AG04449 (cell line): ENCODE measurements at places on chromosomes 1 and 21.

GRCh38 chr21:25813917-25814316 is 79.1 kb downstream of the GABPA start:
- DNase-seq: no peak

- no peak for DNase-seq
These were observed 58.5 kb upstream of the ASB17 start for GRCh38 chr1:75990686-75991085.

- no peak for DNase-seq
These were observed at the start of gene FAM131C for GRCh38 chr1:16073490-16074119. TSS of gene FAM131C (minus strand) at chr1:16073651. CDS start at chr1:16073442, 209 bp downstream.

DNA sequence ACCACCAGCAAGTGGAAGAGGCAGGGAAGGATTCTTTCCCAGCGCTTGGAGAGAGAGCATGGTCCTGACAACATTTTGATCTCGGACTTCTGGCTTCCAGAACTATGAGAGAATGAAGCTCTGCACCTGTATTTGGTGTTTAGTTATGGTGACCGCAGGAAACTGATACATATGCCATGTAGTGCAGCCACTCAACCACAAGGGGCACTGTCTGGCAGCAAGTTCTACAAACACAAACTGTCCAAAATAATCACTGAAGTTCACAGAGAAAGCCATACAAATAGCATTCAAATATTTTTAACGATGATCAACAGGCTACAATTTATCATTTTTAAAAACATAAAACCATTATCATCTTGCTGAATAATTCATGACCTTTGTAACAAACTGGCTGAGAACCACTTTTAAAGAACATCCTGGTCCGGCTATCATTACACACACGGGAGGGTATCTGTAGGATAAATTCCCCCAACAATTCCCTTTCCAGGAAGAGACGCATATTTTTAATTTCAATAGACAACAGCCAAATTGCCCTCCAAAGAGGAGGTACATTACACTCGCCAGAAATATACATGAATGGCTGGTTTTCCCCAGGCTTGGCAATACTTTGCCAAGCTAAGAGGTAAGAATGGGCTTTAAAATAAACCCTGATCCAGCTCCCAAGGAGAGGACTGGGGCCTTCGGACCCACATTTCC is 9.2 kb upstream of the CBR3 start:
- DNase-seq: no peak

DNA sequence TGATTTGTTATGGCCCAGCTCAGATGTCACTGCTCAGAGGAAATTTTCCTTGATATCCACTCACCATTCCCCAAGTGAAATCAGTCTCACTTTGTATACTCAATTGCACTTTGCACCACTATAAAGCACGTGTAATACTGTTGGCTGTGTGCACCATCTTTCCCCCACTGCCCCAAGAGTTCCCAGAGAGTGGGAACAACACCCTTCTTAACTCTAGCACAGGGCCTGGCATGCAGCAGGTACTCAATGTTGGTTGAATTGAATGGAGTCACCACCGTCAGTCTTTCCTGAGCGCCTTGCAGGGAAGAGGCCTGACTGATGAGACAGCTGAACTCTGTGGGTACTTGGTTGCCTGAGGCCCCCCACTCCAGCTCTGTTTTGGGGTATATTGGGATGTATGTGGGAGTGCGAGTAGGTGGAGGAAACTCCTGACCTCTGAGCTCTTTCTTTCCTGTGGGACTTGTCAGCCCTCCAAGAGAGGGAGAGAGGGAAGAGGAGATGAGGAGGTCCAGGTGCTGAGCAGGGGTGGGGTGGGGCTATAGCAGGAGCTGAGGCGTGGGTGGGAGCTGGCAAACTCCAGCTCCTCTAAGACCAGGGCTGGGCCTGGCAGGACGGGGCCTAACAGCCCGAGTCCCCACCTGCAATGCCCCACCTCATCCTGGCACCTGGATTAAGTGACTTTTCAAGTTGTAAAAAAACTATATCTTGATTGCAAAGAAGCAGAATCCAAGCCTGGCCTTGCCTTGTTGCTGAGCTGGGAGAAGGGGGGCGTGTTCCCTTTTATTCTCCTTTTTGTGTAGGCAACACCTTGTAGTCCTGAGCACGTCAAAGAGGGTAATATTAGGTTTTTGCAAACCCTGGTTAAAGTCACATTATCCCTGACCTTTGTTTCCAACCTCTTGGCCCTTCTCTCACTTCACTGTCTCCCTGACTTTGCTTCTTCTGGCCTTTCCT is 19.4 kb upstream of the WASF2 start:
- no peak for DNase-seq

DNA sequence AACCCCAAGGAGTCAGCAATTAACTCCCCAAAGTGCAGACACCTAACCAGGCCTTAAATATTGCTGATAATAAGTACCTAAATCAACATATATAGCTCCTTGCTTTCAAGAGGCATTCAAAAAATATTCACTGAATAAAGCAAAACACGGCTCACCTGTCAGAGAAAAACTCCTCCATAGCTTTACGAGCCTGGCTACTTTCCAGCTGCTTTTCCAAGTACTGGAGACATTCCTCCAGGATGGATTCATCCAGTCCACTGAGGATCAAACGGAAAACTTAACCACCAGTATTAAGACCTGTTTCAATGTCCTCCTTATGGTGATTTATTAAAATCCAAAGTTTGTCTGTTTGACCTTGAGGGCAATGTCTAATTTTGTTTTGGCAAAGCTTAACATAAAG is 44.6 kb downstream of the UBR4 start:
- DNase-seq: no peak

DNA sequence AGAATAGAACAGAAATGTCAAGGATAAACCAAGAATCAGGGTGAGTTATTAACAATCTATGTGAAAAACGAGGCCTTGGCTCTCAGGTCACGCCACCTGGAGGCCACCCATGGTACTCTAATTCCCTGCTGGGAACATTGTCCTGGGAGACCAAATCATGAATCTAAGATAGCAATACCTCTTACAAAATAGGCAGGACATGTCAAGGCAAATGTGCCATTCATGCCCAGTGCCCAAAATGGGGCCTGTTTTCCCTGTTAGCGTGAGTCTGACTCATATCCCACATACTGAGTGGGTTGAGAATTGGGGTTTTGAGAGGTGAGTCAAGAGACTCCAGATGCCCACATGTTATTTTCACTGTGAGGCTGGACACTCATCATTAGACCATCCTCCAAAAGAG is 380.8 kb downstream of the HHIPL2 start:
- DNase-seq: peak; percentile 58

DNA sequence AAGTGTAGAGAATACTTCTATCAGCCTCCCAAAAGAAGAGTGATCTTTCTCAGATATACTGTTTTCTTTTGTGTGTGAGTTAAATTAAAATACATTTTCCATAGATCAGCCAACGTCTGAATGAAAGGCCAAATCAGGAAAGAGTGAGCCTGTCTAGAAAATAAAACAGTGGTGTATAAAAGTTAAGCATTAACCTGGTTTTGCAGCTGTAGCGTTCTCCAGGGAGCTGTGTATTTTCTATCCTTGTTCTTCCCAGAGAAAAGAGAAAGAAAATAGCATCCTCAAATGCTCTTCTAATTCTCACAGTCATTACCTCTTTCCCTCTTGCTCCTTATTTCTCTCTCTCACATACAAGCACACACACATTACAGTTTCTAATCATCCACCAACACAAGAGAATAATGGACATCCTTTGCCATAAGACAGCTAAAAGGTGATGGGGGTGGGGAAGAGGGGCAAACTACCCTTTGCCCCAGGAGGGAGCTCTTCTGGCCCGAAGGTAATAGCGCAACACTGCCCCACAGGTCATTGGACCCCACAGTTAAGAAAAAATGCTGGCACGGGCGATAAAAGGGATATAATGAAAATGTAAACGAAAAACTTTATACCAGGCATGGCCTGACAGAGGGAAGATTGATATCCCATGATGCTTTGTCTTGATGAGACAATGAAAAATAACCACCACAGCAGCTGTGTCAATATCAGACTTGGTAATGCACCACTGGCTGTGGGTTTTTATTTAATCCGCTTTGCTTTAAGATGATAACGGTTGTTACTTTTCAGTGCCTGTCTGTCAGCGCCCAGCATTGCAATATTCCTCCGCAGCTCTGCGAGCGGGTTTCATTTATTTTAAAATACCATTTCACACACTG is 150.3 kb downstream of the NUF2 start:
- DNase-seq: no peak

DNA sequence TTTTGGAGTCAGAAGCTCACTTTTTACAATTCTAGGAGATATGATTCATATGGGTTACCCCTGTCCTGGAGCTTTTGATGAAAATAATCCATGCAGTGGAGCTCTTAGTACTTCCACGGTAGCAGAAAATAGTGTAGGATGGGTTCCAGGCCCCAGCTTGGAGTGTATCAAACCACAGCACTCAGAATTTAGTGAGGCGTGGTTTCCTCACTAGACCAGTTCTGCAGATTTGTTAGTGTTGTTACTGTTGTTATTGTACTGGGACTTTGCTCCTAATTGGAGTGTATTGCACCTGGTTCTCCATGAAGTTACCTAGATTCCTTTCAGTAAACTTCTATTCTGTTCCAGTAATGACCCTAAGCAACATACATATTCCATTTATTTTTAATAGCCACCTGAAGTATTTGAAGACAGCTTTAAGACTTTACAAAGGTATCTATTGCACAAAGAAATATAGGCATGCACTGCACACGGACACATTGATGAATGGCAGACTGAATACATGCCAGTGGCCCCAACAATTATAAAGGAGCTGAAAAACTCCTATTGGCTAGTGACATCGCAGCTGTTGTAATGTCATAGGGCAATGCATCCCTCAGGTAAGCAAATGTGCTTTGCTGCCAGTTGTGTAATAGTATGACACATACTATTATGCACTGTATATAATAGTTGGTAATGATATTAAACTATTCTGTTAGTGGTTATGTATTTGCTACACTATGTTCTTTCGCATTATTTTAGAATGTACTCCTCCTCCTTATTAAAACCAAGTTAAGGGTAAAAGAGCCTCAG is 1058.0 kb downstream of the KCNT2 start:
- no peak for DNase-seq

DNA sequence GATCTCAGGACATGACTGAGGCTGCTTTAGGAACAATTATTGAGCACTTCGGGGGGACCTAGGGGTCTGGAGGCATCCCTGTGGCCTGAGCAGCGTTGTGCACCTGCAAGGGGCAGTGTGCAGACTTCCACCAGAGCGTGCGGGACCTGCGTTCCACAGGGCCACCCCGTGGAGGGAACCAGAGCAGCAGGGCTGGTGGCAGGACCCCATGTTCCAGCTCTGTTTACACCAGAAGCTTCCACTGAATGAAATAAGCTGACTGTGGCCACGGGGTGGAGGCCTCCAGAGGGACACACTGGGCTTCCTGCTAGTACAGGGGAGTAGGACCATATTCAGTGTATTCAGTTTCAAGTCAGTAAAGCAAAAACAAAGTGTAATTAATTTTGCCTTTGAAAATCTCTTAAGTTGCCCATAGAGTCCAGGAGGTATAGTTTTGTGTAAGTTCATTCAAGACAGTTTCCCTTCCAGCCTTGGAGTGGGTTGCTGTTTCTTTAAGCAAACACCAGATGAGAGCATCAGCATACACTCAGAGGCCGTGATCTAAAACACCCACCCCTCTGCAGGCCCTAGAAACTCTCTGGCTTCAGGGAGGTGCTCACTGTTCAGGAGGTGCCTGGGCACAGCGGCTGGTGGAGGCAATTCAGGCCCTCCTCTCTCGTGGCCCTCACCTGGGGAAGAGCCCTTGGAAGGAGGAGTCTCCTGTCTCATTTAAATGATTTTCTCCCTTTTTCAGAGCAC is 16.6 kb downstream of the SLC1A7 start:
- no peak for DNase-seq

- DNase-seq: peak; percentile 84
These were observed 29.3 kb downstream of the SGIP1 start for GRCh38 chr1:66563094-66563800.

- no peak for DNase-seq
These were observed 7.5 kb upstream of the PSEN2 start for GRCh38 chr1:226862890-226863289.

DNA sequence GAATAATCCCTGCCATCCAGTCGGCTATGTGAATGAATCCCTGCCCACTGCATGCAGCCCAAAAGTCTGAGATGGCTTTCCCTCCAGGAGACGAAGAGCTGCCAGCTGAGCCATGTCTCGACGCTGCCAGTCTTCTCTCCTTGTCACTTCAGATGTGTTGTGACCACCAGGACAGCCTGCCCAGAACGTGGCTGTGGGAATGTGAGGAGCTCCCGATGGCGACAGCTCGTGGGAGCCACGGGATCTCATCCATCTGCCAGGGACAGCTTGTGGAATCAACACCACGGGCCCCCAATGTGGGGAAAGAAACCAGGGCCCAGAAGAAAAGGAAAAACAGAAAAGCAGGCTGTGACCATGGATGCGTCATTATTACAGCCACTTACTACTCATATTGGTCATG is 67.2 kb downstream of the NFASC start:
- no peak for DNase-seq

GRCh38 chr1:116881879-116882520 is 27.7 kb upstream of the PTGFRN start:
- peak; percentile 77 for DNase-seq

DNA sequence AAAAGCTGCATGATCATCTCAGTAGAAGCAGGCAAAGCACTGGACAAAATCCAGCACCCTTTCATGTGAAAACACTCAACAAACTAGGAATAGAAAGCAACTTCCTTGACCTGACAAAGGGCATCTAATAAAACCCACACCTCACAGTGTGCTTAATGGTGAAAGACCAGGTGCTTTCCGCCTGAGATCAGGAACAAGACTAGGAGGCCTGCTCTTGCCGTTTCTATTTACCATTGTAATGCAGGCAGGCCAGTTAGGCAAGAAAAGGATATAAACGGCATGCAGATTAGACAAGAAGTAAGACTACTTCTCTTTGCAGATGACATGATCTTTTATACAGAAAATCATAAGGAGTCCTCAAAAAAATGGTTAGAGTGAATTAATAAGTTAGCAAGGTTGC is 37.2 kb downstream of the SLC37A1 start:
- DNase-seq: no peak

GRCh38 chr1:82919837-82920236 is 1079.1 kb downstream of the TTLL7 start:
- DNase-seq: no peak

GRCh38 chr21:32198384-32198783 is 80.5 kb downstream of the MIS18A start:
- no peak for DNase-seq

DNA sequence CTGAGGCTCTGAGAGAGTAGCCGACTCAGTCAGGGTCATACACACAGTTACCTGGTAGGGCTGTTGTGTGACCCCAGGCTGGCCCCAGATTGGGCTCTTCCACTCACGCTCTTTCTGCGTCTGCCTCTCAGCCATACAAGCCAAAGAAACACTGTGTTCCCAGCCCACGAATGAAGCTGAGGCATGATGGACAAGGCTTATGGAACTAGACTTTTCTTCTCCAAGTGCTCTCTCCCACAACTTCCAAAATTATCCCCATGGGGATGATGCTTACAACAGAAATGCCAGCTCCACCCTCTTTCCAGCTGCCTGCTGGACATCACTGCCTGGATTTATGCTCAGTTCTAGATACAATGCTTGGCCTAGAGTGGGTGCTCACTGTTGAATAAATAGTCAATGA is 102.8 kb upstream of the JUN start:
- no peak for DNase-seq

GRCh38 chr1:69911301-69911801 is 294.0 kb downstream of the LRRC40 start:
- DNase-seq: peak; percentile 42

- no peak for DNase-seq
These were observed 696.3 kb downstream of the PTPRU start for GRCh38 chr1:29932626-29933025.

GRCh38 chr1:96464066-96464465 is 257.5 kb upstream of the PTBP2 start:
- DNase-seq: no peak

GRCh38 chr1:33819913-33820311 is 44.0 kb upstream of the HMGB4 start:
- DNase-seq: no peak
